ENCODE measurements at places on chromosomes 7 and 10. TPM values are rescaled to one million over a fixed set of nuclear protein-coding genes. Genes with fewer than 3 reads are reported as not detected.

The CYTH3 gene
- total RNA-seq, result 29.8 TPM

The INHBA gene
- total RNA-seq, result 17.9 TPM

The ATRNL1 gene
- 2.7 TPM for total RNA-seq

The MYO1G gene
- 6.0 TPM for total RNA-seq

The CALML3 gene
- not detected for total RNA-seq

The SFTPA2 gene
- 7.9 TPM for total RNA-seq

The SUN3 gene
- not detected for total RNA-seq

The CTBP2 gene
- total RNA-seq, result 99.5 TPM
